ENCODE measurements at places on chromosomes 16 and 17.

DNA sequence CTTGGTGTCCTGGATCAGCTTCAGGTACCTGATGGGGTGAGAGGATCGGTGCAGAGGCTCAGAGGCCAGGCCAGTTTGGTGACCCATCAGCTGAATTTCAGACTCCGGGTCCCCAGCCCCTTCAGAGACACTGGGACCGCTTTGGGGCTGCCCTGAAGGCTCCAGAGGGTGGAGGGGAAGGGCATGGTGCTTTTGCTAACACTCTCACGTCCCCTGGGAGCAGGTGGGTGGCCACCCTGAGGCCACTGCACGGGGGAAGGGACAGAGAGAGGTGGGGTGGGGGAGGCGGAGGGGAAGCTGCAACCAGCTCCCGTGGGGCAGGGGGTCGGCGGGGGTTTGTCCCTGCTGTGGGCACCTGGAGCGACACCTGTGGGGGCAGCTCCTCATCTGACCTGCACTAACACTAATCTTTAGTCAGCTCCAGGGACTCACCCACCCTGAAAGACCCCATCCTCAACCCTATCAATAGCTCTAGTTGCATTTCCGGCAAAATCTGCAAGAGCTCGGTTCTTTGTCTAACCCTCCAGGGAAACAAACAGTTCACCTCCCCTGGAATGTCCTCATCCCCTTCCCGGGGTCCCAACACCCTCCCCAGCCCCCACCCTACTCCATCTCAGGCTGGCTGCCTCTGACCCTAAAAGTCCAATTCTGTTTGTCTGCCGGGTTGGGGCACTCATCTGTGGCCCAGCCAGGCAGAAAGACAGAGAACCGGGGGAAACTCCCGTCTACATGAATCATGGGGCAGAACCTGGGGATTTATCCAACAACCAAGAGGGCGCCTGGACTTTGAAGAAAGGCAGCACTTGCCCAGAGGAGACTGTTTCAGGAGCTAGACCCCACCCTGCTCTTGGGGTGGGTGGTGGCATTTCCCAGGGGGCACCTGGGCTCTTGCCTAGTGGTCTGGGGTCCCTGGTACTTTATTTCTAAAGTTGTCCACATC, 91.9 kb upstream of the CBX4 start:
- DNase-seq = no peak

DNA sequence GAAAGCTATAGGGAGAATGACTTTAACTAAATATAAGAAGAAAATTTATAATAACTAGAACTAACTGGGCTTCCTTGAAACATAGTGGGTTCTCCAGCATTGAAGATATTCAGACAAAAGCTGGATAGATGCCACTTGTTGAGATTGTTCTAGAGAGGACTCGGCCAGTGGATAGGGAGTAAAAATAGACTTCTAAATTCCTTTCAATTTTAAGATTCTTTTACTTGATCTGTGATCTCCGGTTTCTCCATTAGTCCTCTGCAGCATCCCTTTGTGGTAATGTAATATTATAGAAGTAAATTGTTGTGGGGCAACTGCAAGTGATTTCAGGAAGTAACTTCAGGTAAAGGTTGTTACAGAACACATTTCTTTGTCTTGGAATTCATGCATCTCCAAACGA, 10.3 kb upstream of the RARA start:
- DNase-seq = no peak

DNA sequence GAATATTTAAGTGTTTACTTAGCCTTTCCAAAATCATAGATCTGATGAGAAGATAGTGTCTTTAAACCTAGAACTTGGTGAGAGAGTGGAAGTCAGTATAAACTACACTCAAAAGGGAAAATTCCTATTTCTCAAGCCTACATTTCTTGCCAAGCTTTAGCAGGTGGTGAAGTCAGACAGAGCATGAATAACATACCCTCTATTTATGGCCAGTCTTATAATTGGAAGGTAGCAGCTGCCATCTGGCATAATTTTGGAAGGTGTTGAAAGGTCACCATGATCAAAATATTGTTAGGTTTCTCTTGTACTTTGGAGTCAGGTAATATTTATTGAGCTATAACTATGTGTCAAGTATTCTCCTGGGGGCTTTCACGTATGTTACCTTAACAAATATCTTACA, 729.3 kb upstream of the KIF2B start:
- no peak for DNase-seq

- no peak for DNase-seq
Measured at GRCh38 chr17:44117351-44117750, 6.1 kb downstream of the HDAC5 start.

- DNase-seq = no peak
Measured at GRCh38 chr17:8803531-8804420, 4.6 kb upstream of the MFSD6L start.

GRCh38 chr16:57743458-57743857, 7.9 kb downstream of the KATNB1 start:
- DNase-seq = no peak

- no peak for DNase-seq
Measured at GRCh38 chr17:13986855-13987254, 82.4 kb upstream of the COX10 start.

DNA sequence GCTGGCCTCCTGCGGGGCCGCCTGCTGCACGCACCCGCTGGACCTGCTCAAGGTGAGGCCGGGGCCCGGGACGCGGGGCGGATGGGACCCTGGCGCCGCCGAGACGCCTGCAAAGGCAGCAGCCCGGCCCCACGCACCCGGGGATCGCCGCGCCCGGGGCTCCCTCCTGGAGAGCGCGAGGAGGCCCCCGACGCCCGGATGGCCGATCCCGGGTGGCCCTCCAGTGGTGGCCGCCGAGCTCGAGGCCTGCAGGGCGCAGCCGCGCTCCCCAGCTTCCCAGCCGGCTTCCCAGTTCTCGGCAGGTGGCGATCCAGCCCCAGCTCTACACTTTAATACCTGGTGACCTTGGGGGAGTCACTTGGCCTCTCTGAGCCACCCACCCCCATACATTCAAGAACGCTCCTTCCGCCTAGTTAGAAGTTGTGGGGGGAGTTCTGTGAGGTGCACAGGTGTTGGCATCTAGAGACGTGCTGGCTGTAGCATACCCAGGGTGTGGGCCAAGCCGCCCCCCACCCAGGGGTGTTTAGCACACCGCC, 452 bp downstream of the SLC25A10 start:
- DNase-seq = no peak
